ENCODE measurements at places on chromosomes 6 and 20. TPM values are rescaled to one million over a fixed set of nuclear protein-coding genes. Genes with fewer than 3 reads are reported as not detected.

GRCh38 chr6:64732888-64733287 lies 974.1 kb downstream of the EYS start:
- DNase-seq = no peak

DNA sequence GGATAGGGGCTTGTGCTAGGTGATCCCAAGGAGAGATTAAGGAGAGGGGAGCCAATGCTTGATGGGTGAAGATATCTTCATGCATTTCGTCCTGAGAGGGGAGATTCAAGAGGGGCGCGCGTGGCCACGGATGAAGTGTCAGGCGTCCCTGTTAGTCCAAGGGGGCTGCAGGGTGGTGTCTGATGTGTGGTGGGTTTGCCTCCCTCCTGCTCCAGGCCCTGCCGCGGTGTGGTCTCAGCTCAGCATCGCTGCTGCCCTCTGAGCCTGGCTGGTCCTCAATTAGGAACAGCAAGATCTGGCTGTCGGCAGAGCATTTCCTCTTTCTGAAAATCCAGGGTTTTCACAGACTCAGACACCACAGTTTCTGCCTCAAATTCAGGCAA lies 318.0 kb downstream of the THBS2 start:
- DNase-seq = no peak

The GRM1 gene
- total RNA-seq = 5.0 TPM

DNA sequence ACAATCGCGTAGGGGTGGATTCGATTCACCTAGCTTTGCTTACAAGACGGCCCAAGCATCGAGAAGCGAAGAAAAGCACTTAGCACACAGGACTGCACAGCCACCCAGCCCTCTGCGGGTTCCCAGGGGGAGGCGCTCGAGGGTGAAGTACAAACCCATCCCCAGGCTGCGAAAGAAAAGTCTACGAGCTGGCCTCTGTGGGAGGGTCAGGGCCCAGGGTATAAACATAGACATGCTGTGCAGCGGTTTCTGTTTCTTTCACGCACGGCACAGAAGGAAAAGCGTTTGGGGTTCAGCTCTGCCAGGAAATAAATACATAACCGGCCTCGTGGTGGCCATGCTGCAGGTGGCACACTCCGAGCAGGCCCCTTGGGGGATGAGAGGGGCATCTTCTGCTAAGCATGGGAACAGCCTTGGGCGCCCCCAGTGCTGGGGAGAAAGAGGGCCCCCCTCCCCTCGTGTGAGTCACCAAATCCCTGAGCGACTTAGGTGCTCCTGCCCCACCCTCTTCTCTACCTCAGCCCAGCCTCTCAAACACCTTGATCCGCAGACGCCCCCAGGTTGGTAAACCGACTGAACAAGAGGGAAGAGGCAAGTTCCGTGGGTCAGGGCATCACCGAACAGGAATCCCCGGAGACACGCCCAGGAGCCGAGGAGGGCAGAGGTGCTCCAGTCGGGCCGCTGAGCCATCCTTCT lies 91.6 kb upstream of the RIPOR2 start:
- DNase-seq = no peak

GRCh38 chr6:69423785-69424184 lies 373.0 kb downstream of the LMBRD1 start:
- no peak for DNase-seq
